Subcutaneous adipose tissue (tissue), 4 donors: ENCODE measurements at places on chromosomes 4 and X. TPM values are rescaled to one million over a fixed set of nuclear protein-coding genes. Genes with fewer than 3 reads are reported as not detected.

Gene OPRPN
- not detected for total RNA-seq

Gene CT47A1
- not detected for total RNA-seq

Gene ARHGAP10
- 77.1 TPM for total RNA-seq

Gene CXCL3
- total RNA-seq = 2.2 TPM

Gene HPGD
- total RNA-seq = 167 TPM

Gene NLGN4X
- 0.22 TPM for total RNA-seq

Gene GSPT2
- total RNA-seq = 5.9 TPM

Gene WDR44
- 20.5 TPM for total RNA-seq

Gene HERC5
- total RNA-seq = 7.0 TPM

Gene PLXNB3
- 47.3 TPM for total RNA-seq

Gene NHSL2
- 12.2 TPM for total RNA-seq

Gene TET2
- 35.4 TPM for total RNA-seq

Gene SPATA18
- total RNA-seq = 3.1 TPM

Gene SRPK3
- total RNA-seq = 0.49 TPM

Gene PNMA5
- total RNA-seq = not detected

Gene SYTL4
- total RNA-seq = 19.9 TPM

Gene FGD1
- total RNA-seq = 2.2 TPM

Gene HCCS
- total RNA-seq = 8.6 TPM
